Activated naive CD4-positive, alpha-beta T cell treated with anti-CD3 and anti-CD28 coated beads for 36 hours (primary cell): ENCODE measurements at places on chromosomes 4 and X.

GRCh38 chr4:108060686-108061321 lies 71.1 kb downstream of the HADH start:
- no peak overlapping the region for H3K4me3 ChIP-seq
- H3K4me1 ChIP-seq: peaks cover 85% of the 10 kb centered on the region
- peaks cover 51% of the 10 kb centered on the region for H3K36me3 ChIP-seq
- H3K27me3 ChIP-seq: no peaks in the 10 kb centered on the region
- H3K27ac ChIP-seq: peak overlapping the region; percentile 83
- no peak for DNase-seq

- H3K4me3 ChIP-seq: no peak overlapping the region
- DNase-seq: no peak
Observed at GRCh38 chrX:100850317-100850716, 23.8 kb downstream of the NOX1 start.

DNA sequence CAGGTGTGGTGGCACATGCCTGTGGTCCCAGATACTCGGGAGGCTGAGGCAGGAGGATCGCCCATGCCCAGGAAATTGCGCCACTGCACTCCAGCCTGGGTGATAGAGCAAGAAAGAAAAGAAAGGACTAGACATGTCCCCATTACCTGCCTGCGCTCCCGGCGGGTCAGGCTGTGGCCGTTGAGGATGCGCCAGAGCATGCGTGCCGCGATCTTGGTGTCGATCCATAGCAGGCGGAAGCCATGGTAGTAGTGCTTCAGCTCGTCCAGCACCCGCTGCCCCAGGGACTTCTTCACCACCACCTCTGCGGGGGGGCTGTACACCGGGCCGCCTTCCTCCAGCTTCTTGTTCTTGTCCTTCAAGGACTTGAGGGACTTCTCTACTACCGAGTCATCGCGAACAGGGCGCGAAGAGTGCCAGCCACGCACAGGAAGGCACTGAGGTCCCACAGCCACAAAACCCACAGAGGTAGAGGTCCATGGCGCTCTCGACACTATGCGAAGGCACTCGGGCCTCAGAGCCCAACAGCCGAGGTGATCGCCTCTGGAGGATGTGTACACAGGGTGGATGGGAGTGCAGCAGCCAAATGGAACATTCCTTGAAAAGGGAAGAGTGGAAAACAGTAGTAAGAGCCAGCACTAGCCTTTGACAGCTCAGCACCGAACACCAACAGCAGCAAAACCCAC lies 14.6 kb downstream of the LETM1 start:
- no peak overlapping the region for H3K27ac ChIP-seq
- H3K36me3 ChIP-seq: peaks cover 31% of the 10 kb centered on the region
- no peak overlapping the region for H3K4me3 ChIP-seq

- no peak within 1 kb of the TSS for H3K27ac ChIP-seq
- H3K27me3 ChIP-seq: peaks cover 54% of the 10 kb centered on the region
- peaks cover 18% of the 10 kb centered on the region for H3K4me1 ChIP-seq
- H3K36me3 ChIP-seq: no peaks in the 10 kb centered on the region
Observed at GRCh38 chr4:74932832-74933561, at the start of gene PARM1. TSS of gene PARM1 (plus strand) at chr4:74933116. CDS start at chr4:74933328, 212 bp downstream.

DNA sequence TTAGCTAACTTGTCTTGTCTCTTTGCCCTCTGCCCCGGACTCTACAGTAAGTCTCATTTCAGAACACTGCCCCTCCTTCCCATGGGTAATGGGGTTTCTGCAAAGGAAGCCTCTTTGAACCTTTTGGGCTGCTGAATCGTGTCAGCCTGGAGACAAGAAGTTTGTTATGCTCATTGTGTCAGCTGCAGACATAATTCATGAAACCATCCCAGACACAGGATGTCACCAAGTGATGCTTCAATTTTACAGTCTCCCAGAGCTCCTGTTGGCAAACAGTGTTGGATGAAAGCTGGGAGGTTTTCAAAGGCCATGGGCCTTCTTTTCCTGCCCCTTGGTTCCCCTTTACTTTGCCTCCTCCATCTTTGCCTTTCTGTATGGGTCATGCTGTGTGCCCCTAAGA lies 223.1 kb upstream of the TAPT1 start:
- no peaks in the 10 kb centered on the region for H3K27me3 ChIP-seq
- no peak for DNase-seq
- no peaks in the 10 kb centered on the region for H3K4me1 ChIP-seq
- no peaks in the 10 kb centered on the region for H3K36me3 ChIP-seq
- H3K4me3 ChIP-seq: no peak overlapping the region

GRCh38 chr4:113145519-113146291 lies 96.3 kb downstream of the ANK2 start:
- no peak overlapping the region for H3K27ac ChIP-seq
- H3K4me1 ChIP-seq: no peaks in the 10 kb centered on the region
- H3K36me3 ChIP-seq: no peaks in the 10 kb centered on the region
- no peak for DNase-seq
- H3K4me3 ChIP-seq: no peak overlapping the region

DNA sequence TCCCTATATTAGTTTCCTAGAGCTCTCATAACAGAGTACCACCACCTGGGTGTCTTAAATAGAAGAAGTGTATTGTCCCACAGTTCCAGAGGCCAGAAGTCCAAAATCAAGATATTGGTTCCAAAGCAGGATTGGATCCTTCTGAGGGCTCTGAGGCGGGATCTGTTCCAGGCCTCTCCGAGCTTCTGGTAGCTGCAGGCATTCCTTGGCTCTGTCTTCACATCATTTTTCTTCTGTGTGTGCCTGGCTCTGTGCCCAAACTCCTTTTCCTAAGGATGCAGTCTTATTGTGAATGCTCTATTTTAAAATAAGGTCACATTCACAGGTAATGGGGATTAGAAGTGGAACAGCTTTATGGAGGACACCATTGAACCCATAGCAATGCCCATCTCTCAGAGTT lies 253.7 kb upstream of the TAPT1 start:
- H3K36me3 ChIP-seq: no peaks in the 10 kb centered on the region
- H3K27ac ChIP-seq: no peak overlapping the region
- H3K4me3 ChIP-seq: no peak overlapping the region
- H3K4me1 ChIP-seq: no peaks in the 10 kb centered on the region
- DNase-seq: no peak
